Stimulated activated naive CD8-positive, alpha-beta T cell treated with anti-CD3 and anti-CD28 coated beads, Interleukin-15, Interleukin-2, amounts not matched to agents 100 U/mL and 50 U/mL, for 24 hours (primary cell): ENCODE measurements at places on chromosomes 7 and 10.

DNA sequence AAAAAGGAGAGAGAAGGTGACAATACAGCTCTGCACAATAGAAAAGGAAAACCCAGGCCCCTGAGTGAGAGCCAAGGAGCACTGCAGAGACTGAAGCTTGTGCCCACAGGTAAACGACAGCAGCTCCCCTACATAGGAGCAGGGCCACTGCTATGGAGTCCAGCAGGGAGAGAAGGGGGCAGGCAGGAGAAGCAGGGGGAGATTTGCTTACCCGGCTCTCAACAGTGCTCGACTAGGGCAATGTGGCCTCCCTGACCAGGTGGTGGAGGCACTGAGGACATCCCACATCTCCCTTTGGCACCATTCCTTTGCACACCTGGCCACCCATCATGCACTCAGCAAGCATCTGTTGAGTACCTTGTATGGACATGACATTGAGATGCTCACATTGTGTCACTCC is 153.0 kb downstream of the EVX1 start:
- DNase-seq = no peak

DNA sequence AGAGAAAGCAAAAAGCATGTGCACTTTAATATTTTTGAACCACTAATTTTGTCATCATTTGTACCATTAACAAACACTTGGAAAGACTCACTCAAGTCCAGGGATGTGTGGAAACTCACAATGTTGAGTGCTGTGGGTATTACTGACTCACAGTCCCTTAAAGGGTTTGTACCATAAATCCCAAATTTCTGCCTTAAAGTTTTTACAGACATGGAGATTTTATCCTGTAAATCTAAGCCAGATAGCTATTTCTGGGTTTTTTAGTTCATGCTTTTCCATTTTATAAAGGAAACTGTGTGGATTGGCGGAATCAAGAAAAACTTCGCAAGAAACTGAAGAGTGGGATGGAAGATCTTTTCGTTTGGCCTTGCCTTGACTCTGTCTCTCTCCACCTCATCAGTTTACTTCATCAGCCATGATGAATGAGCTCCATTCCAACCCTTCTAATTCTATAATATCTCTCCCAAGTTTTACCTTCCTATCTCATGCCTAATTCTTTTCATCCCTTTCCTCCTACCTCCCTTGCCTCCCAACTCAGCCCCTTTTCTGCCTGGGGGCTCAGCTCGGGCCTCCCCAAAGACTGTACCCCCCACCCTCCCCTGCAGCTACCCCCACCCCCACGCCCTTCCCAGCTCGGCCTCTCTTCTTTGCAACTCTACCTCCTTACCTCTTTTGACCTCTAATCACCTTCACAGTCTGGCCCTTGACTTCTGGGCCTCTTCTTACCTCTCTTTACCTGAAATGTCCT is 218.5 kb upstream of the MKLN1 start:
- no peak for DNase-seq

DNA sequence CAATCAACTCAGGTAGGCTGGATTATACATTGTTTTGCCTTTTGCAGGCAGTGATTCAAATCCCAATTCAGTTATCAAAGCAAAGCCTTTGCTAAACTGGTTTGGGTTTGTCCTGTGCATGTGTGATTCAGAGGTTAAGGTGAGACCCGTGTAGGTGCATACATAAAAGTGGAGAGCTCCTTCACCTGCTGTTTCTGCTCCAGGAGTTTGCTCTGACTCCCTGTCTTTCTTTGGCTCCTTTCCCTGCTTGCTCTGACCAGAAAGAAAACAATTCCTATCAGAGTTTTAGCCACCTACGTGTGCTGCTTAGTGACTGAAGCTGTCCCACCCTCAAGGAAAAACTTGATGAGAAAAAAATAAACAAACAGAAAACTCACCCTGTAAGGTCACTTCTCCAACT is 101.1 kb downstream of the TPST1 start:
- DNase-seq = no peak

DNA sequence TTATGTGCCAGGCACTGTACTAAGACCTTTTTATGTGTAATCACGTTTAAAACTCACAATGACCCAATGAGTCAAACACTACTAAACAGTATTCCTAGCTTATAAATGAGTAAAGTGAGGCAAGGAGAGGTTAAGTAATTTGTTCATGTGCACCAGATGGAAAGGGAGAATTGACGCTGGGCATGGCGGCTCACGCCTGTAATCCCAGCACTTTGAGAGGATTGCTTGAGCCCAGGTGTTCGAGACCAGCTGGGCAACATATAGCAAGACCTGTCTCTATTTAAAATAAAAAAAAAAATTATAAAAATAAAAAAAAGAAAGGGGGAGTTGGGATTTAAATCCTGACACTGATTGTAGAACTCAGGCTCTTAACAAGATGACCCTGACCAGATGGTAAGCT is 46.7 kb upstream of the DLG5 start:
- DNase-seq = no peak

DNA sequence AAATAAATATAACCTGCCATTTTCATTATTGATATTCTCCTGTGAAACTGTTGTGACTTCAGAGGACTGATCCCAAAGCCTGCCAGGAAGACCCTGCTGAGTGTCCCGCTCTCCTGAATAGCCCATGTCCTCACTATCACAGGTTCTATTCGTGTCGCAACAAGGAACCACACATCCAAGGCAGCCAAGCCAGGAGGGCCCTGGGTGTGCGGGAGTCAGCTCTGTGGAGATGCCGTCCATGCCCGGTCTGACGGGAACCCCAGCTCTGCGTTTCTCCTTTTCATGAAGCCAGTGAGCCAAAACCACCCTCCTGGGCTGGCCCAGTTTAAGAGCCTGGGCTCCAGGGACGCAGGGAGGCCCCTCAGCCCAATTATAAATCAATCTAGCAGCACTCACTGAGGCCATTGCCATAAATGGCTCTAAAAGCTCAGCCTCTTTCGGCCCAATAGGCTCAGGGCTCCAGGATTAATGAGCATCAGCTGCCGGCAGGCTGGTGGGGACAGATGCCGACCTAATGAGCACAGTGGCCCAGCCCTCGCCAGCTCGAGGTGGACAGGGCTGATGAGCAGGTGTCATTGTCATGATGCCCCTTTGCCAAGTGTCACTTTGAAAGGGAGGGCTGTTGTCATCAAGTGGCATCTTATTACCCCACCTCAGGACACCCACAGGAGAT is 177.9 kb downstream of the PLXNA4 start:
- DNase-seq = no peak

GRCh38 chr7:138584283-138584682 is 116.9 kb downstream of the SVOPL start:
- no peak for DNase-seq

GRCh38 chr7:15802425-15802824 is 115.9 kb upstream of the MEOX2 start:
- DNase-seq = no peak

DNA sequence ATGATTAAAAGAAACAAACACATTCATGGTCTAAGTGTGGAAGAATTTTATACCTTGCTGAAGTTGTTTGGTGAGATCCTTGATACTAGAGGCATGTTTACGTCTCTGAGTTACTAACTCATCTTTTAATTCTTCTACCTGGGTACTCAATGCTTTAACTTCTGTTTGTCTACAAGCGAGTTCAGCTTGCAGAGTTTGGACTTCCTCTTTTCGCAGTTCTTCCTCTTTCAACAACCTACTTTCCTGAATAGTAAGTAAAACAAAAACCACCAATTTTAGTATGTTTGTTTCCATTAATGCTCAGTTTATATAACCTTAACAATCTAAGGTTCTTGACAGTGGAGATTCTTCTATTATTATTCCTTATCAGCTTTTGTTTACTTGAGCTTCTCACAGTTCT is 42.9 kb downstream of the CCDC186 start:
- DNase-seq = no peak

DNA sequence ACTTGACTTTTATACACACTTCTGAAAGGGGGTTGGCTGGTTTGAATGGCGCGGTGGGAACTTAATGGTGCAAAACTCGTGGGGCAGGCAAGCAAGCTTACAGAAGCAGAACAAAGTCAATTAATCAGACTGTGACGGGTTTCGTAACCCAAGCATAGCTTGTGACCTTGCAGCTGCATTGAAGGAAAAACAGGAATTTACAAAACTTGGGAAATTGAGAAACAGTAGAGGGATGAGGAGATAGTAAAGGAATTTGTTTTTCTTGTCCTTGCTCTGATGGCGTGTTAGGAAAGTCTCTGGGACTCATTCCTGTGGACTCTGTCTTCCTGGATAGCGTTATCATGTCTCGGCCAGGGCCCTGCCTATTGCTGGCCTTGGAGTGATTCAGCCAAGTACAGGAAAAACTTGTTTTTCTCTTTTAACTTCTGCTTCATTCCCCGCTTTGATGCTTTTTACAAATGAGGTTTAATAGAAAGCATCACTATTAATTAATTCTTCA is 220.0 kb upstream of the KCND2 start:
- DNase-seq = no peak

GRCh38 chr7:47392241-47392759 is 189.6 kb downstream of the TNS3 start:
- DNase-seq = no peak

- DNase-seq = no peak
Observed at GRCh38 chr7:71237945-71238344, 106.0 kb downstream of the GALNT17 start.

DNA sequence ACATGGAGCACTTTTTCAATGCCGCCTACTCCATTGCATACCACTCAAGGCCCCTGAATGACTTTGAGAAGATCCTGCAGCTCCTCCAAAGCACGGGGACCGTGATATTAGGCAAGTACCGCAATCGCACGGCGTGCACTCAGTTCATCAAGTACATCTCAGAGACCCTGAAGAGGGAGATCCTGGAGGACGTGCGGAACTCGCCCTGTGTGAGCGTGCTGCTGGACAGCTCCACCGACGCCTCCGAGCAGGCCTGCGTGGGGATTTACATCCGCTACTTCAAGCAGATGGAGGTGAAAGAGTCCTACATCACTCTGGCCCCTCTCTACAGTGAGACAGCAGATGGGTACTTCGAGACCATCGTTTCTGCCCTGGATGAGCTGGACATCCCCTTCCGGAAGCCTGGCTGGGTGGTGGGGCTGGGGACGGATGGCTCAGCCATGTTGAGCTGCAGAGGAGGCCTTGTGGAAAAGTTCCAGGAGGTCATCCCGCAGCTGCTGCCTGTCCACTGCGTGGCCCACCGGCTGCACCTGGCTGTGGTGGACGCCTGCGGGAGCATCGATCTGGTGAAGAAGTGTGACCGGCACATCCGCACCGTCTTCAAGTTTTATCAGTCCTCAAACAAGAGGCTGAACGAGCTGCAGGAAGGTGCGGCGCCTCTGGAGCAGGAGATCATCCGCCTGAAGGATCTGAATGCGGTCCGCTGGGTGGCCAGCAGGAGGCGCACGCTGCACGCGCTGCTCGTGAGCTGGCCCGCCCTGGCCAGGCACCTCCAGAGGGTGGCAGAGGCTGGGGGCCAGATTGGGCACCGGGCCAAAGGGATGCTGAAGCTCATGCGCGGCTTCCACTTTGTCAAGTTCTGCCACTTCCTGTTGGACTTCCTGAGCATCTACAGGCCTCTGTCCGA is 12.7 kb upstream of the ATP6V0E2 start:
- DNase-seq = peak; percentile 47

DNA sequence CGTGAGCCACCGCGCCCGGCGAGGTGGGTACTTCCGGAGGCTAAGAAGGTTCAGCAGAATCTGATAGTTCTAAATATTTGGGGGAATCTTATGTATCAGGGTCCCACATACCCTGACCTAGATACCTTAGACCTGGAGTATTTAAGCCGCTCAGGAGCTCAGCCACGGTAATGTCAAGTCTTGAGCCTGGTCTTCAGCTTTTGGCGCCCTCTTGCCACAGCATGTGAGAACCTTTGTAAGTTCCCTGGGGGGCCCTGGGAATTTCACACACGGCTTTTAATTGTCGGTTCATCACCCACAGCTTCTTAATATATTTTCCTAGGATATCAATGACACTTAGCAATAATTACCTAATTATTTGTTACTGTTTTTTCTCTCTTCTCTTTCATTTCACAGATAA is 324.3 kb upstream of the GALNT17 start:
- no peak for DNase-seq

DNA sequence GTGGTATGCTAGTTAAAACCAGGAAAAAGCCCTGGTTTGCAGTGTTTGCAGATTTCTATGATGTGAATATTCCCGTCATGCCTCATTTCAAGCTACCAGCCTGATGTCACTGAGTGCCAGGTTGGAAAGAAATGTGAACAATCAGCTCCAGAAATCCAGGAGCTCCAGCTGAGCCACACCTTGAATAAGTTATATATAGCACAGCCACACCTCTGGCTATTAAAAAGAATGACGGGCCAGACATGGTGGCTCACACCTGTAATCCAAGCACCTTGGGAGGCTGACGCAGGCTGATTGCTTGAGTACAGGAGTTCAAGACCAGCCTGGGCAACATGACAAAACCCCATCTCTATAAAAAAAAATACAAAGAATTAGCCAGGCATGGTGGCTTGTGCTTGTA is 18.7 kb upstream of the SLF2 start:
- no peak for DNase-seq

DNA sequence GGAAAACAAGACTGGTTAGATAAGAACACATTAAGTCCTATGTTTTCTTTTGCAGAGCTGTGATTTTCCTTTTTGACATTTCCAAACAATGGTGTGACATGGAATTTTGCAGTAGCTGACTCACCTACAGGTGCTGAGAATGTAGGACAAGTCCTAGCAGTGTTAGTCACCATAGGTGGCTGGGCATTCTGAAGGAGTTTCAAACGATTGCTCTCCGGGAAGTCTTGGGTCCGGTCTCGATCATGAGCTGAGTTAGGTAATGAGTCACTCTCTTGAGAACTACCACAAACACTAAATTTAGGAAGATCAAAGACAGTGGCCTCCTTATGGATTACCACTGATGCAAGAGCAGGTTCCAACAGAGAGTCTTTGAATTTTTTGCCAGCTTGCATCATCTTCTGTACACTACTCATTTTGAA is 3.6 kb downstream of the FIGNL1 start:
- DNase-seq = no peak

GRCh38 chr10:129520440-129521080 is 53.5 kb downstream of the MGMT start:
- DNase-seq = no peak

GRCh38 chr7:18607025-18607424 is 111.5 kb downstream of the HDAC9 start:
- no peak for DNase-seq

DNA sequence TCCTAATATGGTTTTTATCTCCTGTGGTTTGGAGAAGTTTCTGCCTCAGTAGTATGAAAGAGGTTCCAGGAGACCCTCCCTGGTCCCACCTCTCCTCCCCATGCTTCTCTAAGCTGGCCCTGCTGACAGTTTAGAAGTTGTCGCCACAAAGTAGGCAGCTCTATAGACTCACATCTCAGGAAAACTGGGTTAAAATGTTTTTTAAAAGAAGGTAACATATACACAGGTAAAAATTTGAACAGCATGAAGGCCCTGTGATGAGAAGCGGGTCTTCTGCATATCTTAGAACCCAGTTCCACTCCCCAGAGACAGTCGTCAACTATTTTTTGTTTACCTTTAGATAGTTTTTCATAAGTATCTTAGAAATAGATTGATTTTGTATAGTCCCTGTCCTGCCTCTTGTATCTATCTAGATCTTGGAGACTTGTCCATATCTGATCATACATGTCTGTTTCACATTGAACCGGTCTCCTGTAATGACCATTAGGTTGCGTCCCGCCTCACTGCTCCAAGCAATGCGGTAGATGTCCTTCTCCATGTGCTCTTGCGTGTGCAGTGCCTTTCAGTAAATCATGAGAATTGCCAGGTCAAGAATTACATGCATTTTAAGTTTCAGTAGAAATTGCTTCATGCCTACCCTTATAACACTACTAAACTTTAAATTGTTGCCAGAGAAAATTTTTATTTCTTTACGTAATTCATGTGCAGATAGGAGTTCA is 2.2 kb downstream of the DUSP5 start:
- DNase-seq = no peak
